ENCODE measurements at places on chromosomes 13 and 19.

- DNase-seq = no peak
These were observed 116.1 kb upstream of the TSC22D1 start for GRCh38 chr13:44692173-44692713.

DNA sequence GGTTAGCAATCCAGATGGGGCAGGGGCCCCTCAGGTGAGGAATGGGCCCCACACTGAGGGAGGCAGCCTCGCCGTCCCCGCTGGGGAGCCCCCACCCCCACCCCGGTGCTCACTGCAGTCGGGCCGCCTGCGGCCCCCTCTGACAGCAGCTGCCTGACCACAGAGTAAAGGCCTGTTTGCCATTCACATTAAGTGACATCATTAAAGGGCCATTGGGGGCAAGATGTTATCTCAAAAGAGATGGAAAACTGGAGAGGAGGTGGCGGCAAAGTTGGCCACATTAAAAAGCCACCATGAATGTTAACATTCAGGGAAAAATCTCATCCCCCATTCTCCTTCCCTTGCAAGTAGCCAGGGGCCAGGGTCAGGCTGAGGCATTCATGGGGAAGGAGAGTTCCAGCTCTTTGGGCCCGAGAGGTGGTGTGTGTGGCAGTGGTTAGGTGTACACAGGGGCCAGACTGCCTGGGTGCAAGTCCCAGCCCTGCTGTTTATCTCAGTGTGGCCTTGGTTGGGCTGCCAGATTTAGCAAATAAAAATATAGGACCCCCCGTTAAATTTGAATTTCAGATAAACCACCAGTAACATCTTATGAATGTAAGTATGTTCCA is 20.9 kb downstream of the VSTM2B start:
- DNase-seq = no peak

DNA sequence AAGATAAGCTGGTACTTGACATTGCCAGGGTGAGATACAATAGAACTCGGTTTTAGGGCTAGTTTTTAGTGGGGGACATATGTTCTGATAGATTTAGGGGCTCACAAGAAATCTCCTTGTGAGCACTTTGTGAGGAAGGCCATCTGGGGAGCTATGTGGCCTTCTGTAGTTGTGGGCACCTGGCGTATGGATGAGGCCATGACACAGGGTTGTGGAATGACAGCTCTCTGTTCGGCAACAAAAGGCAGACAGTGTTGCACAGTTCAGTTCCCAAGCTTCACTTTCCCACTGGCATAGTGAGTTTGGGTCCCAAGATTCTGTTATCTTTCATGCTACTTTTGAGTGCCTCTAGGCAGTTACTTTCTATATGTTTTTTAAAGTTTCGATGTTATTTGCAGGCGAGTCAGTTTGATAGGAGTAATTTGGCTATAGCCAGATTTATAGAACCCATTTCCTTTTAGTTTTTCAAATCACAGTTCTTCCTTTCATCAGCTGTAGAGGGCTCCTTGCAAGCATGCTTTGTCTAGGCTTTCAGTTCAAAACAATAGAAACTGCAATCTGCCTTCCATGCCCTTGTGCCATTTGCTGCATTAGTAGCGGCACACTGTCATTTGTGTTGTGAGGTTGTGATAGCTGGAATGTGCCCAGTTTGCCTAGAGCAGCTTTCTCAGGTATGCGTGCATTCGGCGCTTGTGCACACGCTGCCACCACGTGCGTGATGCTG is 70.6 kb upstream of the TEX29 start:
- DNase-seq = no peak

- peak; percentile 47 for DNase-seq
These were observed 4.2 kb downstream of the FPR3 start for GRCh38 chr19:51799034-51799773.

Measured in substantia nigra (tissue), 51 donors.